ENCODE measurements at places on chromosomes 1 and 21. TPM values are rescaled to one million over a fixed set of nuclear protein-coding genes. Genes with fewer than 3 reads are reported as not detected.

The IGSF9 gene
- total RNA-seq, result 0.06 TPM

The VCAM1 gene
- 0.03 TPM for total RNA-seq

The CFAP141 gene
- total RNA-seq, result not detected

The MAP10 gene
- not detected for total RNA-seq

The SLC5A3 gene
- 7.9 TPM for total RNA-seq

The ITLN2 gene
- not detected for total RNA-seq

The CYP4X1 gene
- total RNA-seq, result not detected

The KLF17 gene
- total RNA-seq, result not detected

The ACTL8 gene
- 0.08 TPM for total RNA-seq

The PALMD gene
- total RNA-seq, result 33.5 TPM

The PPP2R5A gene
- 18.8 TPM for total RNA-seq

The SGIP1 gene
- total RNA-seq, result 0.05 TPM
